ENCODE measurements at places on chromosomes 1 and 21. TPM values are rescaled to one million over a fixed set of nuclear protein-coding genes. Genes with fewer than 3 reads are reported as not detected.

PFKFB2 gene
- total RNA-seq, result 38.6 TPM

C4BPA gene
- not detected for total RNA-seq

DNM3 gene
- total RNA-seq, result 1.2 TPM

TNFRSF4 gene
- total RNA-seq, result not detected

GNG4 gene
- not detected for total RNA-seq

IRF6 gene
- total RNA-seq, result 613 TPM

CD1C gene
- not detected for total RNA-seq

HPDL gene
- 1.9 TPM for total RNA-seq

ECM1 gene
- total RNA-seq, result 13.9 TPM

SLC5A9 gene
- 0.24 TPM for total RNA-seq

ADGRB2 gene
- total RNA-seq, result 0.72 TPM

ZNF669 gene
- 15.9 TPM for total RNA-seq

RSPO1 gene
- 0.24 TPM for total RNA-seq

TIE1 gene
- total RNA-seq, result 0.85 TPM

S100A1 gene
- not detected for total RNA-seq

TTLL7 gene
- total RNA-seq, result 0.43 TPM

LINGO4 gene
- total RNA-seq, result not detected

CNIH4 gene
- total RNA-seq, result 115 TPM

RO60 gene
- total RNA-seq, result 141 TPM
